Caki2 (cell line): ENCODE measurements at places on chromosomes 4 and X. TPM values are rescaled to one million over a fixed set of nuclear protein-coding genes. Genes with fewer than 3 reads are reported as not detected.

TGIF2LX gene
- not detected in 2 replicates for total RNA-seq

PCYT1B gene
- not detected in 2 replicates for total RNA-seq

RPL39 gene
- 2,019 and 2,237 TPM in 2 replicates for total RNA-seq

PLA2G12A gene
- 11.4 and 17.3 TPM in 2 replicates for total RNA-seq

DCTD gene
- total RNA-seq: 159 and 160 TPM in 2 replicates

ANTXR2 gene
- 3.6 and 8.3 TPM in 2 replicates for total RNA-seq

FAM184B gene
- total RNA-seq: not detected in 2 replicates

ABLIM2 gene
- total RNA-seq: 2.1 TPM in 1 of 2 replicates, not detected in the other

PPEF2 gene
- total RNA-seq: not detected in 2 replicates

CAPN6 gene
- not detected in 2 replicates for total RNA-seq

FAM9C gene
- not detected in 2 replicates for total RNA-seq

CYBB gene
- total RNA-seq: 0.03 TPM in 1 of 2 replicates, not detected in the other

NR3C2 gene
- 0.91 and 1.1 TPM in 2 replicates for total RNA-seq

ACSL1 gene
- 37.8 and 42.8 TPM in 2 replicates for total RNA-seq

GPR119 gene
- total RNA-seq: not detected in 2 replicates

SRPX gene
- total RNA-seq: 7.1 and 22.4 TPM in 2 replicates

RHOXF2 gene
- total RNA-seq: not detected in 2 replicates

FGFBP2 gene
- not detected in 2 replicates for total RNA-seq

NEIL3 gene
- total RNA-seq: 16.3 and 20.7 TPM in 2 replicates

ADAMTS3 gene
- 2.2 and 2.7 TPM in 2 replicates for total RNA-seq

CSTF2 gene
- 28.2 and 28.9 TPM in 2 replicates for total RNA-seq

ANXA10 gene
- 69.5 and 69.7 TPM in 2 replicates for total RNA-seq

NSUN7 gene
- total RNA-seq: not detected in 2 replicates

SUPT20HL1 gene
- not detected in 2 replicates for total RNA-seq

DGAT2L6 gene
- not detected in 2 replicates for total RNA-seq

MED14 gene
- total RNA-seq: 3.8 and 4.8 TPM in 2 replicates

F9 gene
- not detected in 2 replicates for total RNA-seq

USP38 gene
- 6.8 and 10.2 TPM in 2 replicates for total RNA-seq

ANXA5 gene
- total RNA-seq: 255 and 278 TPM in 2 replicates

CENPE gene
- total RNA-seq: 4.3 and 19.4 TPM in 2 replicates

GATB gene
- total RNA-seq: 41.2 and 79.5 TPM in 2 replicates

TLR7 gene
- not detected in 2 replicates for total RNA-seq

CTAG1A gene
- not detected in 2 replicates for total RNA-seq

TRIM61 gene
- total RNA-seq: not detected in 2 replicates

PWWP3B gene
- total RNA-seq: not detected in 2 replicates

C4orf46 gene
- total RNA-seq: 7.7 and 16.4 TPM in 2 replicates

CCDC120 gene
- not detected in 2 replicates for total RNA-seq

HDX gene
- 1.7 and 2.1 TPM in 2 replicates for total RNA-seq

AMER1 gene
- total RNA-seq: 0.29 and 0.84 TPM in 2 replicates

GAGE12J gene
- not detected in 2 replicates for total RNA-seq

YY2 gene
- 0.20 TPM in 1 of 2 replicates, not detected in the other for total RNA-seq

FSTL5 gene
- not detected in 2 replicates for total RNA-seq

SERTM2 gene
- total RNA-seq: not detected in 2 replicates

AWAT2 gene
- total RNA-seq: not detected in 2 replicates

ARHGEF9 gene
- total RNA-seq: 7.0 and 24.9 TPM in 2 replicates

PRR32 gene
- total RNA-seq: not detected in 2 replicates

SLC7A11 gene
- total RNA-seq: 50.0 and 55.9 TPM in 2 replicates

PHEX gene
- 0.30 and 0.41 TPM in 2 replicates for total RNA-seq

SPP1 gene
- 7,203 and 7,403 TPM in 2 replicates for total RNA-seq

CFAP99 gene
- total RNA-seq: not detected in 2 replicates

INTU gene
- total RNA-seq: 1.0 and 5.0 TPM in 2 replicates

SNX12 gene
- 65.7 and 98.8 TPM in 2 replicates for total RNA-seq

SULT1B1 gene
- total RNA-seq: not detected in 2 replicates

EDNRA gene
- not detected in 2 replicates for total RNA-seq

SPINK2 gene
- not detected in 2 replicates for total RNA-seq

NPY5R gene
- 0.24 TPM in 1 of 2 replicates, not detected in the other for total RNA-seq

CDKL2 gene
- 1.8 and 5.7 TPM in 2 replicates for total RNA-seq

ALB gene
- total RNA-seq: not detected in 2 replicates
